ENCODE measurements at places on chromosomes 3 and 15. TPM values are rescaled to one million over a fixed set of nuclear protein-coding genes. Genes with fewer than 3 reads are reported as not detected.

- no peak overlapping the region for H3K27ac ChIP-seq
- H3K4me3 ChIP-seq = no peak overlapping the region
- H3K27me3 ChIP-seq = no peaks in the 10 kb centered on the region
These were observed 10.7 kb upstream of the KLHL25 start for GRCh38 chr15:85805420-85805819.

DNA sequence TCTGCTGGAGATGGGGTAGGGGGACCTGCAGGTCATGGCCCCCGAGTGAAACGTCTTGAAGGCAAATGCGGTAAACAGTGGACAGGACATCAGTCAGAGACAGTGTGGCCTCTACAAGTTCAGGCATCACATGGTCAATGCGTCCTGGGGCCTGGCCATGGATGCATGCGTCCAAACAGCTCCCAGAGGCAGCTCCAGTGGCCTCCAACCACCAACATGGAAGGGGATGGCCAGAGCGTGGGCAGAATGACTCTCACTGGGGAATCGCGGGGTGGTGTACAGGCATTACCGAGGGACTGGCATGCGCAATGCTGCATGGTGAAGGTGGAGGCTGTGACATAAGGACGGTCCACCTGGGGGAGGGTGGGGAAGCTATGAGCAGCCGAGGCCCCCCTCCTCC is 35.6 kb upstream of the IQSEC1 start:
- no peaks in the 10 kb centered on the region for H3K27me3 ChIP-seq
- H3K4me3 ChIP-seq = no peak overlapping the region
- no peak overlapping the region for H3K27ac ChIP-seq
- H3K36me3 ChIP-seq = no peaks in the 10 kb centered on the region
- peak; percentile 36 for DNase-seq

PEX11A gene
- 4.1 TPM for total RNA-seq

DNA sequence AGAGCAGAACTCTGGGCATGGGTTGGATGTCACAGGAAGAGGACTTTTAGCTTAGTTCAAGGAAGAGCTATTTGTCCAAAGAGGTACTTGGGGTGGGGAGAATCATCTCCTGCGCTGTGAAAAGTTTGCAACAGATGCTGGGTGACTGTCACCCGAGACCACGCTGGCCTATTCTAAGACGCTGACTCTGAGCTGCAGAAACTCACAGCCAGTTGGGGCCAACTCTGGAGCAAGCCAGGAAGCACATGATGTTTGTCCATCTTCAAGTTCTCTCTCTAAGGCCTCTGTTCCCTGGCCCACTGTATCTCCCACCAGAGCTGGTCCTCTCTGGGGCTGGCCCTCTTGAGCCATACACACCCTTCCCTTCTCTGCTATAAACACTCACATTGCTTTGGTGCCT is 17.9 kb upstream of the CDCP1 start:
- no peak overlapping the region for H3K27ac ChIP-seq
- peaks cover 5% of the 10 kb centered on the region for H3K4me1 ChIP-seq
- no peaks in the 10 kb centered on the region for H3K27me3 ChIP-seq
- no peak for DNase-seq

- H3K4me1 ChIP-seq = no peaks in the 10 kb centered on the region
- no peak overlapping the region for H3K4me3 ChIP-seq
- H3K27me3 ChIP-seq = no peaks in the 10 kb centered on the region
- H3K27ac ChIP-seq = no peak overlapping the region
These were observed 30.5 kb downstream of the OXSM start for GRCh38 chr3:25820366-25820765.

LCTL gene
- not detected for total RNA-seq

DNA sequence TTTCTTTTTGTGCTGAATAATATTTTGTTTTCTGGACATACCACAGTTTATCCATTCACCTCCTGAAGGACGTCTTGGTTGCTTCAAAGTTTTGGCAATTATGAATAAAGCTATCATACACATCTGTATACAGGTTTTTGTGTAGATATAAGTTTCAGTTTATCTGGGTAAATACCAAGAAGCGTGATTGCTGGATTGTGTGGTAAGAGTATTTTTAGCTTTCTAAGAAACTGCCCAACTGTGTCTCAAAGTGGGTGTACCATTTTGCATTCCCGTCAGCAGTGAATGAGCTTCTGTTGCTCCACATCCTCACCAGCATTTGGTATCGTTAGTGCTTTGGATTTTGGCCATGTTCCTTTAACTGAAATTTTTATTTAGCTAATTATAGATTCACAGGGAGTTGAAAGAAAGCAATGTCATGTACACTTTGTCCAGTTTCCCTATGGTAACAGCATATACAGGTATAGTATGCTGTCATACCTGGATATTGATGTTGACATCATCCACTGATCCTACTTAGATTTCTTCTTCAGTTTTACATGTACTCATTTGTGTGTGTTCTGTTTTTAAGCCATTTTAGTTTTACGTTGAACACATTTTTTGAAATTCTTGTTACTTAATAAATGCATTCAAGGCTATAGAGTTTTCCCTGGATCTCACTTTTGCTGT is 11.9 kb downstream of the ARID3B start:
- no peak overlapping the region for H3K27ac ChIP-seq
- no peak overlapping the region for H3K4me3 ChIP-seq
- H3K4me1 ChIP-seq = no peaks in the 10 kb centered on the region
- H3K27me3 ChIP-seq = no peaks in the 10 kb centered on the region
- no peaks in the 10 kb centered on the region for H3K36me3 ChIP-seq

DNA sequence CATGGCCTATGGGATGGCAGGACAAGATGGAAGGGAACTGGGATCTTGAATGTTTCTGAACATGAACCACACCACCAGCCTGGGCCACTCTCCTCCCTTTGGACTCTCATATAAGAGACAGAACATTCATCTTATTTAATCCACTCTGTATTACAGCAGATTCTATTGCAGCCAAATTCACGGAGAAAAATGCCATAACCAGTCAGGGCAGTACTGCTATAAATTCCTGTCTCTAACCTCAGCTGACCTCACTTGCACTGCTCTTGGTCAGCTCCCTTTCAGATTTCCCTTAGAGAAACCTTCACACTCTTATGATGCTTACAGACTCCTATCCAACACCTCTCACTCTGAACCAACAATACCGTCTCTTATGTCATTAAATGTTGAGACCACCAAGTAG is 101.4 kb downstream of the RYK start:
- H3K4me3 ChIP-seq = no peak overlapping the region
- no peaks in the 10 kb centered on the region for H3K27me3 ChIP-seq
- no peak for DNase-seq
- no peaks in the 10 kb centered on the region for H3K4me1 ChIP-seq
- no peak overlapping the region for H3K27ac ChIP-seq
- no peaks in the 10 kb centered on the region for H3K36me3 ChIP-seq

DNA sequence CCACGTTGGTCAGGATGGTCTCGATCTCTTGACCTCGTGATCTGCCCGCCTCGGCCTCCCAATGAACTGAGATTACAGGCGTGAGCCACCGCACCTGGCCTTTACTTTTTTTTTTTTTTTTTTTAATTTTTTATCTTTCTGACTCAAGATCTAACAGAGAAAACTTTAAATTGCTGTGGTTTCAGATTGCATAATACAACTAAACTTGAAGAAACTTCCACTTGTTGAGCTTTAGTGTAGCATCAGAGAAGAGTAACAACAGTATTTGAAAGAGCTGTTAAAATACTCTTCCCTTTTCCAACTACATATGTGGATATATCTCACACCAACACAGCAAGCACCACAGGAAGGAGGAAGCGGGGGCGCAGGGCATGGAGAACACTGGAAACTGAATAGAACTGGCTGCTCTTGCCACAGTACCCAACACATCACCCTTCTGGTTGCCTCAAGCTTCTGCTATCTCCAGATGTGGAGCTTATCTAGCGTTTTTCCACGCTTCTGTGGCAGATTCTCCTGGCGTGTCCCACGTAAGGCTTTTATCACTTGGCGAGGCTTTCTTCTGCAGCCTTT is 45.4 kb downstream of the MAP6D1 start:
- no peaks in the 10 kb centered on the region for H3K27me3 ChIP-seq
- no peak overlapping the region for H3K27ac ChIP-seq
- no peak for DNase-seq
- H3K4me3 ChIP-seq = no peak overlapping the region
- H3K36me3 ChIP-seq = no peaks in the 10 kb centered on the region
- H3K4me1 ChIP-seq = no peaks in the 10 kb centered on the region

DNA sequence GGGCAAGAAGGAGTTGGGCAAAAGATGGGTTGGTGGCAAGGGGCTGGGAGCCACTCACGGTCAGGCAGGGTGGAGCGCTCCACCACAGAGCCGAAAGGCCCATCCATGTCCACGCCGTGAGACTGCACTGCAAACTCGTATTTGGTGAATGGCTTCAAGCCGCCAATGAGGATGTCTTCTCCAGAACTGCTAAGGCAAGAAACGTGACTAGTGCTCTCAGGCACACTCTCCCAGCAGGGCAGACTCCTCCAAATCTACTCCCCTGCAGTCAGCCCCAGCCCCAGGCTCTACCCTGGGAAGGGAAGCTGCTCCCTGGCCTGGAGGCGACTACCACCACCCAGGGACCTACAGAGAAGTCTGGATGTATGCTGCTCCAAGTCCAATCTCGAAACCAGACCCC is 11.4 kb upstream of the IGDCC3 start:
- H3K36me3 ChIP-seq = no peaks in the 10 kb centered on the region
- no peaks in the 10 kb centered on the region for H3K4me1 ChIP-seq
- H3K27me3 ChIP-seq = no peaks in the 10 kb centered on the region
- H3K4me3 ChIP-seq = no peak overlapping the region

- DNase-seq = no peak
- no peak overlapping the region for H3K27ac ChIP-seq
- H3K36me3 ChIP-seq = no peaks in the 10 kb centered on the region
- no peaks in the 10 kb centered on the region for H3K4me1 ChIP-seq
These were observed 9.5 kb downstream of the WNT5A start for GRCh38 chr3:55477306-55478303.

DNA sequence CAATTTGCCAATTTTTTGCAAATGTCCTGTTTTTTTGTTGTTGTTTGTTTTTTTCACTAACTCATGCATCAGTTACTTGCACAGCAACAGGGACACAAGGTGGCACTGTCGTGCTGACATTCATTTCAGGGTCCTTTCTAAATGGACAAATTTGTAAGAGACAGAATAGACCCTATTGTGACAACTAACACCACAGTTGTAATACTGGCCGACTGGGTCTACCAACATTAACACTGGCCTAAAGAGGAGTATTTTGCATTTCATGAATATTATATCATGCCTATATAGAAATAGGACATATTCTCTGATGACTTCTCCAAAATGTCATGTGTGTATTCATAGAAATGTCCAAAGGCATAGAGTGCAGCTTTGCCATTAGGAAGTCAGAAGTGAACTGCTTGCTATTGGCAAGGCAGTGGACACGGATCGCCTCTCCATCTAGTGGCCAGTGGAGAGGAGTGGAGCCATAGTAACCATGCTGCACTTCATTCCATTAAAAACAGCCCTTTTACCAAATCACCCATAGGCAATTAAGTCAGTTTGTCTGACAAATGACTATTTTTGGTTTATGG is 54.8 kb downstream of the ZBTB20 start:
- no peak overlapping the region for H3K27ac ChIP-seq
- H3K36me3 ChIP-seq = no peaks in the 10 kb centered on the region
- H3K27me3 ChIP-seq = no peaks in the 10 kb centered on the region
- H3K4me1 ChIP-seq = no peaks in the 10 kb centered on the region

ALPK3 gene
- total RNA-seq = 0.54 TPM

TRAIP gene
- total RNA-seq = 2.1 TPM
